Kidney epithelial cell (primary cell): ENCODE measurements at places on chromosomes 4 and X.

DNA sequence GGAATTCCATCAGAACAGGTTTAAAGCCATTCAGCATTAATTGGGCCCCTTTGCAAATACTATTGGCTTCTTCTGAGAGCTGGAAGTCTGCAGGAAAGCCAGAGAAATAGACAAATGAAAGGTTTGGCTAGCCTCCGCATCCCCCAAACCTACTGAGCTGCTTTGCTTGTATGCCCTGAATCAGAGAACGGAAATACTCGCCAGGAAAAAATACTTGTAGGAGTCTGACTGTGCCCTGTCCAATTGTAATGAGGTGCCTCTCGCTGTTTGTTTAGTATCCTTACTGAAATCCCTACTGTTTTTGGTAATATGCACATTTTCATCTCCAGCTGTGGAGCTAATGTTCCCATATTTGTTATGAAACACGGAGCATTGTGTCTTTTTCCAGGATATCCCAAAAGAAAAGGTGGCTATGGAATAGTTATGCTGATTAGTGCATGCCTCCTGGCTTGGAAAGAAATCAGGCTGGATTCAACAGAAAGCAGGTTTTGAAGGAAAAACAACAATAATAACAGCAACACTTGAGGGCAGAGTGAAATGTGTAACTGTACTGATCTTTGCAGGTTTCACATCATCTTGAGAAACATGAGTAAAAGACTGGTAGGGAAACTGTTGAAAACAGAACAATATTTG is 50.7 kb upstream of the NLGN4X start:
- no peak for DNase-seq

DNA sequence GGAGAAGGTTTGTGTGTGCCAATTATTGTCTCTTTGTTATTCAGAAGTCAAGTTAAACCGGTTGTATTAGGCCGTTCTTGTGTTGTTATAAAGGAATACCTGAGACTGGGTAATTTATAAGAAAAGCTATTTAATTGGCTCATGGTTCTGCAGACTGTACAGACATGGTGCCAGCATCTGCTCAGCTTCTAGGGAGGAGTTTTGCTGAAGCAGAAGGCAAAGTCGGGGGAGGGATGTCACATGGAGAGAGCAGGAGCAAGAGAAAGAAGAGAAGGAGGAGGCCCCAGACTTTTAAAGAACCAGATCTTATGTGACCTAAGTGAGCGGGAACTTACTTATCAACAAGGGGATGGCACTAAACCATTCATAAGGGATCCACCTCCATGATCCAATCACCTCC is 349.3 kb upstream of the PCDH18 start:
- DNase-seq, result no peak

GRCh38 chr4:38386005-38386551 is 277.9 kb upstream of the KLF3 start:
- DNase-seq, result no peak

GRCh38 chr4:107131295-107131694 is 95.2 kb upstream of the DKK2 start:
- peak; percentile 7 for DNase-seq

DNA sequence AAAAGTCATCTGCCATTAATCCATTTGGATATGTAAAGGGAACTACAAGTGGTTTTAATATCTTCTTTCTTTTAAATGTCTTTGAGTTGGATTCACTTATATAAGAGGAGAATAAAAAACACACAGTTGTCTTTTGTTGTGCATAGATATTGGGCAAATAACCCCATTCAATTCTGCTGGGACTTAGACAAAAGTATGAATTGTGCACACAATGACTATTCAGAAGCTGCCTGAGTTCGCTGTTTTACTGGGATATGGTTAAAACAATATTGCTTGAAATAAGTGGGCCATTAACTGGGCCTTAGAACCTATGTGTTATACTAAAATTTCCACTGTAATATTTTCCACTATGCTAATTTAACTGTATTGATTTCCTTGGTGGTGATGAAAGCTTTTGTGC is 71.7 kb downstream of the PCYT1B start:
- no peak for DNase-seq

DNA sequence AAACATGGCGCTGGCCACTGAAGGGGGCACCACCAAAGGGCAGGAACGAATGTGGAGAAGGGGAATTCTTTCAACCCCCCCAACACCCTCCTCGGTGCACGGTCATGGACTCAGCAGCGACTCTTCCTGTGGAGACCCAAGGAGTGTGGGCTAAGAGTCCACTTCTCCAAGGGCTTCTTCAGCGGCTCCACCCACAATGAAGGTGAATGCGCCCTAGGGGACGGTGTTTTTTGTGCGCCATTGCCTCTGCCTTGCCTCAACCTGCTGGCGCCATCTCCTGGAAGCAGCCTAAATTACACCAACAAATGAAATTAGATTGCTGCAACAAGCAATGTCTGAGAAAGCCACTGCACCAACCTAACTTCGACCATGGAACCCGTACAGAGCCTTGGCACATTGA is 169.2 kb upstream of the MAGEB18 start:
- DNase-seq, result no peak

- no peak for DNase-seq
Measured at GRCh38 chrX:131405497-131405896, 116.4 kb upstream of the IGSF1 start.

DNA sequence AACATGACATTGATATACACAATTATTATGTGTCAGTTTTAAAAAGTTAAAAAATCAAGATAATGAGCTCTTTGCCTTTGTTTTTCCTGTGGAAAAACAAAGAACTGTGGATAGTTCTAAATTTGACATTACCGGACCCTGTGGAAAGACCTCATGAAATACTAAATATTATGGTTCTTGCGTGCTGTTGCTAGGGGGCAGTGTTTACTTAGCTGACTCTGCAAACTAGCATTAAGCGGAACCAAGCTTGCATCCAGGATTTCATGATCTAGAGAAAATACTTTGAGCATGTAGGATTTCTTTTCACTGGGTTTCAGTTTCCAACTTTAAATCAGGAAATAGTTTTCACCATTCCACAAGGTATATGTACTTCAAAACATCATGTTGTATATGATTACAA is 33.6 kb downstream of the CLCN4 start:
- DNase-seq, result no peak

GRCh38 chr4:57114973-57115372 is 4.8 kb upstream of the IGFBP7 start:
- no peak for DNase-seq

DNA sequence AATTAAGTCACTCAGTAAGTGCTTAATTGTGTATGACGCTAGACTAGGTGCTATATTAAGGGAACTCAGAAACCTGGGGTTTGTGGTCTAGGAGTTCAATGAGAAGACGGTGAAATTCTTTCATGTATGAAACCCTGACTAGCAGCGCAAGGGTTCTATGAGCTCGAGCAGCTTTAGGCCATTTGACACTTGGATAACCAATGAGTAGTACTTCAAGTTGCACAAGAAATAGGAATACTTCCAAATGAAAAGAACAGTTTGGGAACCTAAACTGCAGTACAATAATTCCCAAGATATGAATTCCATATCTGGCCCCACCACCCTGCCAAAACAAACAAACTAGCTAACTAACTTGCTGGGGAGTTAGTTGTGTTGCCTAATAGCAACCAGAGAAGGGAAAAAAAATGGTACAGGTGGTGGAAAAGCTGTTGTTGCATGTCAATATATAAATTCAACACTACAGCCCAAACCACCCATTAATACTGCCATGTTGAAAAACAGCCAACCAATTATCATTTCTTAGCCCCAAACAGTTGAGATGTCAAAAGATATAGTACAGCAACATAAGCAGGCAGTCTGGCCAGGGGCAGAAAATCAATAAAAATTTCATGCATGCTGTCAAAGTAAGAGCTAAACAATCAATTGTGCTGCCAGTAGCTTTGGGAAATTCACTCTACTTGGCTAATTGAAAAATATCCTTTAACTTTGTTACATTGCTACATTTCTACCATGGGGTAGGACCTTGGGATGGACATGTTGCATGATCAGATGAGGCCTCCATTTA is 54.6 kb upstream of the MCF2 start:
- DNase-seq, result no peak
